ENCODE measurements at places on chromosomes 13 and 19.
A peak's percentile ranks its signal among the peaks of the same experiment; 100 is the strongest.

DNA sequence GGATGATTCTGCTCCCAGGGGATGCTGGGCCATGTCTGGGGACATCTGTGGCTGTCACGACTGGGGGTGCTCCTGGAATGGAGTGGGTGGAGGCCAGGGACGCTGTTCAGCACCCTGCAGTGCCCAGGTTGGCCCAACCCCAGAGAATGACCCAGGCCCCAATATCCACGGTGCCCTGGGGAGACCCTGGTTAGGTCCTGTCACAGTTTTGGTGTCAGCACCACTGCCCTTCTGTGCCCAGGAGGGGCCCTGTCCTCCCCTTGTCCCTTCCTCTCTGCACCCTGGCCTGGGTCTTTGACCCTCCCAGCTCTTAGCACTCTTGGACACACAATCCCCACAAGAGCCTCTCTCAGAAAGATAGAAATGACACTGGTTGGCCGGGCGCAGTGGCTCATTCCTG, 85.3 kb downstream of the GADD45B start:
- no peak for DNase-seq

DNA sequence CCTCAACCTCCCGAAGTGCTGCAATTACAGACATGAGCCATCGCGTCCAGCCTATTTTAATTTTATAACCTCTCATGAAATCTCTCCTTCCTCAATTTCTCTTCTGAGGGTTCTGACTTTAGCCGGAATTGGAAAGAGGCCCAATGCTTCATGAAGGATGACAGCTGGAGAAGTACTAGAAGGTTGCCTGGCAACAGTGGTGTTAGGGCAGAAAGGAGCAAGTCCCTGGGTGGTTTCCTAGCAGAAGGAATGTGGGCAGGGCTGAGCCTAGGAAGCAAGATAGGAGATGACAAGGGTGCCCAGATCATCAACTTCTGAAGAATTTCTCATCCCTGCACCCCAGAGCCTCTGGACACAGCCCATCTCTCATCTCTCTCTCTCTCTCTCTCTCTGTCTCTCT, 25.8 kb downstream of the CACNG6 start:
- no peak for DNase-seq

DNA sequence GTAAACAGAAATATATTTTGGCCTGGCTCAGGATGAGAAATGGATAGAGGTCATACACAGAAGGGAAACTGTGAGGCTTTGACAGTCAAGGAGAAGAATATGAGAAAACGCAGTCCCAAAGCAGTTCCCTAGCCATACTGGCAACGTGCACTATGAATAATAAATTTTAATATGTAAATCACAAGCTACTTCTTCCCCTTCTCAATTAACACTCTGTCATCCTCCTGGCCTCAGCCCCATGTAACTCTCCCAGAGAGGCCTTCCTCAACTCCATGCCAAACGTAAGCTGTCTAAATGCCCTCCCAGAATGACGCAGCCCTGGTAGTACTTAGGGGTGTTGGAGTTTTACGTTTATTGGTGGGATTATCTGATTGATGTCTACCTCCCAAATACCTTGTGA, 732.6 kb downstream of the LIG4 start:
- DNase-seq = no peak

GRCh38 chr19:2026770-2027169, 11.3 kb upstream of the BTBD2 start:
- DNase-seq = no peak

GRCh38 chr13:28002886-28003698, 14.6 kb upstream of the URAD start:
- DNase-seq = no peak

DNA sequence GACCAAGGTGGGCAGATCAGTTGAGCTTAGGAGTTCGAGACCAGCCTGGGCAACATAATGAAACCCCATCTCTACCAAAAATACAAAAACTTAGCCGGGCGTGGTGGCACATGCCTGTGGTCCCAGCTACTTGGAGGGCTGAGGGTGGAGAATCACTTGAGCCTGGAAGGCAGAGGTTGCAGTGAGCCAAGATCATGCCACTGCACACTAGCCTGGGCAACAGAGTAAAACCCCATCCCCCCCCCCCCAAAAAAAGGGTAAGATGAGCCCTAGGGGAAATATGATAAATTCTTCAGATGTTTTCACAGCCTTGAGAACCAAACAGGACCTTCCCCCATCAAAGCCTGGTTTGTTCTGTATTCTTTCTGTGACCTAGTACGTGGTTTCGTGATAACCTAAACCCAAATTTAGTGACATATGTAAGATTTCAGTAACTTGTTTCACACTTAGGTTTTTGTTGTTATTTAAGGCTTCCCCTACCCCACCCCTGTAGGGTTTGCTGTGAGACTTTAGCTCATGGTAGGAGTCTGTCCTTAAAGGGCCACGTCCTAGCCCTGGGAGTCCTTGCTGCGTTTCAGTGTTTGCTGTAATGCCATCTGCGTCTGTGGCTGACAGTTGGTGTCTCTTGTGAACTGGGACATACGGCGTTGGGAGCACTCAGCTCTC, 49.6 kb downstream of the MYO9B start:
- no peak for DNase-seq

- DNase-seq = no peak
These were observed 184.8 kb downstream of the KDM4B start for GRCh38 chr19:5153601-5154128.

GRCh38 chr13:68523838-68524424, 1293.8 kb upstream of the PCDH9 start:
- peak; percentile 84 for DNase-seq

GRCh38 chr13:50126993-50127725, 111.9 kb downstream of the KCNRG start:
- DNase-seq = peak; percentile 87

GRCh38 chr13:42807241-42807640, 25.9 kb downstream of the FAM216B start:
- DNase-seq = no peak

GRCh38 chr13:57784633-57785032, 153.1 kb downstream of the PCDH17 start:
- no peak for DNase-seq

DNA sequence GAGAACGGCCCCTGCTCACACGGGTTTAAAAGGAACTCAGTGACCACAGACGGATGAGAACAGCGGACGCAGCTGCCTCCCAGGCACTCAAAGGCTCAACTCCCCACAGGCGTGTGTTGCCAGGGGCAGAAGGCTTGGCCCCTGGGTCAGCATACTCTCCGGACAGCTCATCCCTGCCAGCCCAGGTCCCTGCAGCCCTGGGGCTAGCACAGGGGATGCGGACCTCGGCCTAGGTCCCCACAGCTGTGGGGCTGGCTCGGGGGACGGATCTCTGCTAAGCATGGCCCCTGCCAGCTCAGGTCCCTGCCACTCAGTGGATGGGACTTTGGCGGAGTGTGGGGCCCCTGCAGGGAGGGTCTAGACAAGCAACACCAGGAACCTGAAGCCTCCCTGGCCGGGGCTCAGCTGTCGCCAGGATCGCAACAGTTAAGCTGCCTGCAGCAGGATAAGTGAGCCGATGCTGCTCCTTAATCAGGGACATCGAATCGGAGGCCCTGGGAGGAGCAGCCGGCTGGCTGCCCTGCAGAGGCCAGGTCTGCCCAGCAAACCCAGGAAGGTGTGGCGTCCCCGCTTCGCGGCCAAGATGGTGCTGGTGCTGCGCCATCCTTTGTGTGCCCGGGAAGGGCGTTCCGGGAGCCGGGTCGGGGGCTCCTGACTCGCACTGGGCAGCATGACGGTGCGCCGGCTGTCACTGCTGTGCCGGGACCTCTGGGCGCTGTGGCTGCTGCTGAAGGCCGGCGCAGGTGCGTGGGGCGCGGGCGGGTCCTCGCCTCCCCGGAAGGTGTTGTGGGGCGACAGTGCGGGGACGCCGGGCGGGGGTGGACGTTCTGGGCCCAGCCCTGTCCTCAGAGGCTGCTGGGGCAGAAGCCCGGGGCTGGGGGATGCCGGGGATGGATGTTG, 32.5 kb downstream of the MCF2L start:
- DNase-seq = no peak

DNA sequence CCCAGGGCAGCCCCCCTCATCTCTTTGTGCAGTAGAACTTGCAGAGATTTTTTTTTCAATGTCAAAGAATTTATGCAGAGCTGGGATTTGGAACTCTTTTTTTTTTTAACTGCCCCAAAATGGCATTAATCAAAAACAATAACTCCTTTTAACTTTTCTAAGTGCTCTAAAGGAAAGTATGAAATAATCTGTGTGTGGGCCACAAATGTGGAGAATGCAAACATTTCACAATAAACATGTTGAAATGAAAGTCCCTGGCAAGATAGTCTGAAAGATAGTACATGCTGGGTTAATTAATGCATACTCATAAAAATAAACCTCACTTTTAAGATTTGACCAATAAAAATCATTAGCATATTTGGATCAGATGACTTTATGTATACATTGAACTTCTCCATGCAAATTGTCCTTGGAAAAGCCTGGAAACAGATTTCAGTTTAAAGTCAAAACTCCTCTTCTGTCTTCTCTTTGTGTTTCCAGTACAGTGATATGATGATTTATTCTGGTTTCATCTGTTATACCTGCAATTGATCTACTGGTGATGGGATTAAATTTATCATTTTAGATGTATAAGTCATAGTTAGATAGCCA, 30.5 kb upstream of the ZNF536 start:
- no peak for DNase-seq

GRCh38 chr13:70297189-70297616, 189.0 kb upstream of the KLHL1 start:
- DNase-seq = peak; percentile 71

GRCh38 chr13:71516521-71516920, 350.5 kb downstream of the DACH1 start:
- DNase-seq = no peak

DNA sequence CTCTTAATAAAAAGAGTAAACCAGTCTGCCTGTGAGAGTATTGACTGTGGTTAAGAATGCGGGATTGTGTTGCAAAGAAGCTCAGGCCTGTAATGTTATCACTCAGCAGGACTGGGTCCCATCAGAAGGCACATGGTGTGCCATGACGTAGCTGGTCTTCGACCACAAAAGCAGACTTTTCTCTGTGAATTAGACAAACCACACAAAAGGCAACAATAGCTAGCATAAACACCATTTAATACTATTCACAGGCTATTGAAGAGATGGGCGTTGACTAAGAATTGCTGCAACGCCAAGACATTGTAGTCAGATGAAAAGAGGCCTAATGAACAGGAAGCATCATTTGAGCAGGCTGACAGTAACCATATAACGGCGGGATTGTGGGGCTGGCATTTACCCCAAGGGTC, 235.6 kb upstream of the SOX21 start:
- DNase-seq = no peak

DNA sequence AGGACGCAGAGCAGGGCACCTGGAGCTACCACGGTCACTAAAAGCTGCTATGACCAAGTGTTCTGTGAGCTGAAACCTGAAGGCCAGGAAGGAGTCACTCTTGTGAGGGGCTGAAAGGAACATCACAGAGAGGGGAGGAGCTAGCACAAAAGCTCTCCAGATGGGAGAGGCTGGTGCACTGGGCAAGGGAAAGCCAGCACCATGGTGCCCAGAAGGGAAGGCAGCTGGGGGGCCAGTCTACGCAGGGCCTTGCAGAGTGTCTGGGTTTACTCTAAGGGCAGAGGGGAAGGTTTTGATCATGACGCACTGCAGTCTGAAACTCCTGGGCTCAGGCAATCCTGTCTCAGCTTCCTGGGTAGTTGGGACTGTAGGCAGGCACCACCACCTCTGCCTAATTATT, 4.1 kb upstream of the ZNF580 start:
- no peak for DNase-seq

DNA sequence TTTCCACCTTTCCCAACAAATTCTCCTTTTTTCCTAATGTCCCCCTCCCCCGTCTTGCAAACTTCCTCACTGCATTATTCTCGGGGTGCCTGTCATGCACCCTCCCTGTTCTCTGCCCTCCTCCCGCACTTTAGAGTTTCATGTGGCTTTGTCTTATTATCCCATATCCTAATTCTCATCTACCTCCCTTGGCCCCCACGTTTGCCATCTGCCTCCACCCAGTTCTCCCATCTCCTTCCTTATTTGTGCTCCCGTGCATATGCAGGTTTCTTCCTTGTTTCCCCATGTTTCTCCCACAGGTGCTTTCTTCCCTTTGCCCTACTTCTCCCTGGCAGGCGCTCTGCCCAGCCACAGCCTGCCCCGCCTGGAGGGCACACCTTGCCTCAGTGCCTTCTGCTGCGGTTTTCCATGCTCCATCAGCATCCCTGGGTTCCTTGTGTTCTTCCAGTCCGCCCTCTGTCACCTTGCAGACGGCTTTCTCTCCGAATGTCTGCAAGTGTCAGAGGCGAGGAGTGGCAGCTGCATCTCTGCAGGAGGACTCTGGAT, 1.5 kb downstream of the SPATA13 start:
- no peak for DNase-seq

- no peak for DNase-seq
These were observed 67.1 kb downstream of the WASF3 start for GRCh38 chr13:26624572-26624971.
